Muscle of leg (tissue), 16 donors: ENCODE measurements at places on chromosomes 1 and 21.

DNA sequence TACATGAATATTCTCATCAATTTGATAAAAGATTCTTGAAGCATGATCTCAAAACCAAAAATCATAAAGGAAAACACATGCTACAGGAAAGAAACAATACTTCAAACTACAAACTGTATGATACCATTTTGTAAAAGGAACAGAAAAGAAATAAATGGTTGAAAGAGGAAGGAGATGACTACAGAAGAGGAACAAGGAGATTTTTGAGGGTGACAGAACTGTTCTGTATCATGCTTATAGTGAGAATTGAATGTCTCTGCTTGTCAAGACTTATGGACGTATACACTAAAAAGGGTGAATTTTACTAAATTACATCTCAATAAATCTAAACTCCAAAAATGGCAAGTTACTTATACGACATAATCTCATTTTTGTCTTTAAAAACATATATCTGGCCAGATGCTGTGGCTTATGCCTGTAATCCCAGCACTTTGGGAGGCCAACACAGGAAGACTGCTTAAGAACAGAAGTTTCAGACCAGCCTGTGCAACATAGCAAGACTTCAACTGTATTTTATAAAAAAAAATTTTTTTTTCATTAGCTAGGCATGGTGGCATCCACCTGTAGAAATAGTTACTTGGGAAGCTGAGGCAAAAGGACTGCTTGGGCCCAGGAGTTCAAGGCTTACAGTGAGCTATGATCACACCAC, 125.4 kb downstream of the EIF4G3 start:
- no peak for DNase-seq

- DNase-seq, result no peak
Observed at GRCh38 chr1:119068427-119068826, 72.0 kb downstream of the WARS2 start.

GRCh38 chr1:54384918-54385726, 21.1 kb downstream of the SSBP3 start:
- peak; percentile 46 for DNase-seq

DNA sequence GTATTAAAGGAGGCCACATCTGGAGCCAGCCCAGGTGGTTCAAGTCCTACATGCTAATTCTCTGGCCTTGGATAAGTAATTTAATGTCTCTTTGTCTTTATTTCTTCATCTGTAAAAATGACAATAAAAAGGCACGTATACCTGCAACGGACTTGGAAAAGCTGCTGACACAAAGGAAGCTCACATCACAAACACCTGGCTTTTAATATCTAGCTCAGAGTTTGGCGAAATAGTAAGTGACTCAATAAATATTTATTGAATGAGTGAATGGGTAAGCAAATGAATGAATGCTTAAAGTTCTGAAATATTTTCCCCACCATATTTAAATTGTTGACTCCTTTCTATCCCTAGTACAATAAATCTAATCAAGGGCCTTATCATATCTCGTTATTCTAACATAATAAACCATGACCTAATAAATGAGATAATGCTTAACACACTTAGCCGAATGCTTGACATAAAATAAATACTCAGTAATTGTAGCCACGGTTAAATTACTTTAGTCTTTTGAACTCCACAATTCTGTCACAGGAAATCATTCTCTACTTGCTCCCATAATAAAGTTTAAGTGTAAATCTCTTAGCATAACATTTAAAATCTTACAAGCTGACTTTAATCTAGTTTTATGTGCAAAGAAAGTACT, 74.7 kb upstream of the PALMD start:
- no peak for DNase-seq

DNA sequence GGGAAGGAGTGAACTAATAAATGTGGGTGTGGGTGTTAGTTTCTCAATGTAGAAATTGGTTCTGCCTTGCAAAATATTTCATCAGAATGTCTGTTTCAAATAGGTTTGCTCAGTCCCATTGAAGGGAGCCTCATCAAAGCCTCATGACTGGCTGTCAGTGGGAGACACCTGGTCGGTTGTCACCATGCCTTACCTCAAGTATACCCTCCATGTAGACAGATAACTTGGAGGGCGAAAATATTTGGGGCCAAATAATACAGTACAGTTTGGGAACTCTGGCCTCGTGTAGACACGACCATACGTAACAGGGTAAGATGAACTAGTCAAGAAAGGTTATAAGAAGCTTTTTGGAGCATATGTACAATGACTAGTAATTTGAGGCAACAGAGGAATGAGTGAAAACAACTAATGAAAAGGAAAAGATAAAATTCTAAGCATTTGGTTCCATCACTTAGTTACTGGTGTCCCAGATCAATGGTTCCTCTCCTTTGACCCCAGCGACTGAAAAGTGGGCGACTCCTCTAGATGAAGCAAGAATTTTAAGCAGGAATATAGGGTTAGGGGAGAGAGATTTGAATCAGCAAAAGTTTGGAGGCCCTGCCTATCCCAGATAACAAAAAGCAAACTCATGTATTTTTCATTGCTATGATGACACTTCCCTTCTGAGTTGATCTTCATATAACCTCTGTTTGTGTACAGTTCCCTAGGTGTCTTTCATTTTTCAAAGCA, 163.9 kb downstream of the LRRC40 start:
- no peak for DNase-seq

GRCh38 chr1:226529891-226530290, 18.7 kb upstream of the STUM start:
- peak; percentile 58 for DNase-seq

GRCh38 chr1:64984737-64985136, 18.4 kb upstream of the JAK1 start:
- DNase-seq, result no peak

- DNase-seq, result no peak
Observed at GRCh38 chr1:162214202-162214601, 144.7 kb downstream of the NOS1AP start.

DNA sequence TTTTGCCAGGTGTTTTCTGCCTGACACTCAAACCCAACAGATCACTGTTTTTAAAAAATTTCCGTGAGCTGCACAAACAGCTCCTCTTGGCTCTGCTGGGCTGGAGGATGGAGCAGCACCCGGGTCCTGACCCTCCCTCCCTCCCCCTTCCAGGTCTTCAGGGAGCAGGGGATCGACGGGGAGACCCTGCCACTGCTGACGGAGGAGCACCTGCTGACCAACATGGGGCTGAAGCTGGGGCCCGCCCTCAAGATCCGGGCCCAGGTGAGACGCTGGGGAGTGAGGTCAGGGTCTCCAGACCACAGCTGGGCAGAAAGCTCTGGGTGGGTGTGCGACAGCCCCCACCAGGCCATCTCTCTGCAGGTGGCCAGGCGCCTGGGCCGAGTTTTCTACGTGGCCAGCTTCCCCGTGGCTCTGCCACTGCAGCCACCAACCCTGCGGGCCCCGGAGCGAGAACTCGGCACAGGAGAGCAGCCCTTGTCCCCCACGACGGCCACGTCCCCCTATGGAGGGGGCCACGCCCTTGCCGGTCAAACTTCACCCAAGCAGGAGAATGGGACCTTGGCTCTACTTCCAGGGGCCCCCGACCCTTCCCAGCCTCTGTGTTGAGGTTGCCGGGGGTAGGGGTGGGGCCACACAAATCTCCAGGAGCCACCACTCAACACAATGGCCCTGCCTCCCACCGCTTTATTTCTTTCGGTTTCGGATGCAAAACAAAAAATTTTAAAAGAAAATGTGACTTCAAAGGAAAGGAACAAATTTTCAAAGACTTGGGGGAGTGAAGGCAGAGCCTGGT, 15.3 kb downstream of the NOC2L start:
- DNase-seq, result no peak
